ENCODE measurements at places on chromosomes 5 and 9. TPM values are rescaled to one million over a fixed set of nuclear protein-coding genes. Genes with fewer than 3 reads are reported as not detected.

Gene SYNPO
- 82.8 TPM for total RNA-seq

Gene KCNMB1
- total RNA-seq: not detected

Gene ARL14EPL
- total RNA-seq: not detected

Gene WDR38
- not detected for total RNA-seq

Gene OR1L6
- total RNA-seq: not detected

Gene CD180
- not detected for total RNA-seq

Gene LCN1
- not detected for total RNA-seq

Gene PDE6A
- total RNA-seq: 0.33 TPM

Gene ARRDC3
- 33.0 TPM for total RNA-seq

Gene FSD1L
- 5.1 TPM for total RNA-seq

Gene PALM2AKAP2
- total RNA-seq: 0.44 TPM

Gene LCN12
- 2.5 TPM for total RNA-seq

Gene CDH9
- 0.10 TPM for total RNA-seq

Gene SLC4A9
- not detected for total RNA-seq

Gene GABRA6
- not detected for total RNA-seq

Measured in Panc1 (cell line).